ENCODE measurements at places on chromosomes 6 and 20.

DNA sequence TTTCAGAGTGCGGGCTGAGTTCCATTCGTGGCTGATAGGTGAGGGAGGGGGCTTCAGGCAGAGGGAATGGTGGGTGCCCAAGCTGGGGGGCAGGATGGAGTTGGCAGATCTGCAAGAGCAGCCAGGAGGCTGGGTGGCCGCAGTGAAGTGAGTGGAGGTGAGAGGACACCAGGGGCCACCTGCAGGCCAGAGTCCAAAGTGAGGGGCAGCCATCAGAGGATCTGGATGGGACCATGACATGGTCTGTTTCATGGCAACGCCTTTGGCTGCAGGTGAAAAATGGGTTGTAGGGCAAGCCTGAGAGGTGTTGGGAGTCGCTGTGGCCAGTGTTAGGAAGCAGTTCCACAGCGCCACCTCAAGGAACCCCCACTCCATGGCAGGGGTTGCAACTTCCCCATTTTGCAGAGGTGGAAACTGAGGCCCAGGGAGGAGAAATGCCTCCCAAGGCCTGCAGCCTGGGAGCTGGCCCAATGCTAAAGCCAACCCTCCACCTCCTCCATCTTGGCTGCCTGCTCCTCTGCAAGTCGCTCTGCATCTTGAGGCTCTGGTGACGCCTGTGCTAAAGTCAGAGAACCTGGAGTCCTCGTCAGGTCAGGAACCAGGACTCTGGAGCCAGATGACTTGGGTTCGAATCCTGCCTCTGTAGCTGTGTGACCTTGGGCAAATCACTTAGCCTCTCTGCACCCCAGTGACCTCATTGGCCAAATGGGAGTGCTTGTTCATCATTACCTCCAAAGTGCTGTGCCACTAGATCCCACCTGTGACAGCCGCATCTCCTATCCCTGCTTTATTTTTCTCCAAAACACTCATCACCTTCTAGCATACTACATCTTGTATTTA lies 153.8 kb downstream of the CEBPB start:
- no peak for DNase-seq

GRCh38 chr20:21702553-21703470 lies 2.7 kb upstream of the PAX1 start:
- DNase-seq, result no peak

GRCh38 chr6:62968834-62969233 lies 242.4 kb upstream of the FKBP1C start:
- DNase-seq, result no peak

DNA sequence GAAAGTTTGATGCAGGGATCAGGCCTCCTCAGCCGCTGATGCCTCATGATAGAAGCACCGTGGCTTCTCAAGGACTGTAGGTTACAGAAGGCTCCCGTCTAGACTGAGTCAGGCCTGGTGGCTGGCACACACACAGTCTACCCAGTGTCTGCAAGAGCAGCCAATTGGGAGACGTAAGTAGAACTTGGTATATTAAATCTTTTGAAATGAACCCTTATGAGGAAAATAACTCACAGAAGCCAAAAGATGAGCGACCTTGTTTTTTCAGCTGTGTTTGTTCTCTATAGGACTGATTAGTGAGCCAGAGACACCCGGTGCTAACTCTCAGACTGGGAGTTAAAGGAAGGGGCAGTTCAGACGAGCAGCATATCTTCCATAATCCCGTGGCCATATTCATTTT lies 5.9 kb upstream of the PDE10A start:
- no peak for DNase-seq

DNA sequence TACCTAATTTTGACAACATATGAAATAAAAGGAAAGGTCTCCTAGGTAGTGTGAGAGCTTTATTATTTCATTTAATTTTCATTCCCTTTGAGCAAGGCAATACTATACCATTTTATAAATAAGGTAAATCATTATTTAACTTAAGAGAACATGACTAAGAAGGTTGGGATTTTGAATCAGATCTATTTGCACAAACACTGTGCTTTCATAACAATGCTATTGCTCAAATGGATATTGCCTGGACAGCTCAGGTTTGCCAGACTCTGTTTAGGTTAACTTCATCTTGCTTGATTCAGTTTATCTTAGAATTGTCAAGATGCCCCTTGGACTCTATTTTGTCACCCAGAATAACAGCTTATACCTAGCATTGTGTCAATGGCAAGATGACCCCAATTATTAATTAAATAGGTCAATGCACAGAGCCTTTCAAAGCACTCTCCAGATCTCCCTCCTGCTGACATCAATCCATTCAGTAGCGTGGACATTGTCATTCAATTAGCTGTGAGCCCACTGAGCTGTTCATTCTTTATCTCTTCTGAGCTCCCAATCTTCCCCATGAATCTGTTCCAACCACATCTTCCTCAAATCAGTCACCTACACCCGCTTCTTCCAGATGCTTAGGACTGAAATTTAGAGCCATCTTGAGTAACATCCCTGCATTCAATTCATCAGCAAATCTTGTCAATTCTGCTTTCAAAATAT lies 42.1 kb upstream of the TMEM30A start:
- DNase-seq, result no peak
